Aorta (tissue), 5 donors: ENCODE measurements at places on chromosomes 2 and 18.

GRCh38 chr2:121036226-121036692, 248.7 kb downstream of the TFCP2L1 start:
- no peak for DNase-seq

DNA sequence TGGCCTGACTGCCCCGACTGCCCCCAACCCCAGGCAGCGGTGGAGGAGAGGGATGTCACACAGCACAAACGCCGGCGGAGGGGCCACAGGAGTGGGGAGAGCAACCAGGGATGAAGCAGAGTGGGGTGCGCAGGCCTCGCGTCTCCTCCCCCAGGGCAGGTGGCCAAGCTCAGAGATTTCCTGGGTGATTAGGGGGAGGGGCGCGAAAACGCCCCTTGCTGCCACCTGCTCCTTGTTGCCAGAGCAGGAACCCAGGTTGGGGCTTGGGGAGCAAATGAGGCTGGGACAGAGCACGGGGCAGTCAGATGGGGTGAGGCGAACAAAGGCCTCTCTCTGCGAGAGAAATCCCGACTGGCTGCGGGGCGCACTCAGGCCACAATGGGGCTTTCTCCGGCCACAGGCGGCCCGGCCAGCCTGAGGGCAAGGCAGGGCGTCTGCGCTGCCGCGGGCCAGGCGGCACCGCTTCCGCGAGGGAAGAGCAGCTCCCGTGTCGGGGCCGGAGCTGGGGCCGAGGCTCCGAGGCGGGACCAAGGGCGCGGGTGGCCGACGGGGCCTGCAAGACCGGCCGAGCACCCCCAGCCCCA, 11.5 kb downstream of the TEX44 start:
- no peak for DNase-seq

GRCh38 chr18:26656944-26657536, 108.7 kb upstream of the KCTD1 start:
- DNase-seq: peak; percentile 86

DNA sequence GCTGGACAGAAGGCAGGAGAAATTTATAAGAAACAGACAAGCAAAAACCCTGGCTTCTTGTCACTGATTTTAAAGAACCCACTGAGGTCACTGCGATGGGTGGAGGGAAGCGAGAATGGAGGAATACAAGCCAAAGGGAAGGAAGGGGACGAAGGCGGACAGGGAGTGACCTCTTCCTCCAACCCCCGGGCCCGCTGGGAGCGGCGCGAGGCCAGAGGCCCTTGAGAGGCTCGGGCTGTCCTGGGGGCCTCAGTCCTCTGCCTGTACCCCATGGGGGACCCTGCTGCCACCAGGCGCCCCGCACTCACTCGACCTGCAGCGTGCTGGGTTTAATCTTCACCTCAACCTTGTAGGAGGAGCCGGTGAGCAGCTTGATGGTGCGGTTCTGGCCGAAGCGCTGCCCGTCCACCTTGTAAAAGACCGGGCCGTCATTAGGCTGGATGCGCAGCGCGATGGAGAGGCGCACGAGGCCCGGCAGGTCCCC, 793 bp downstream of the CNRIP1 start:
- DNase-seq: no peak

GRCh38 chr2:40315683-40316082, 136.2 kb downstream of the SLC8A1 start:
- no peak for DNase-seq

DNA sequence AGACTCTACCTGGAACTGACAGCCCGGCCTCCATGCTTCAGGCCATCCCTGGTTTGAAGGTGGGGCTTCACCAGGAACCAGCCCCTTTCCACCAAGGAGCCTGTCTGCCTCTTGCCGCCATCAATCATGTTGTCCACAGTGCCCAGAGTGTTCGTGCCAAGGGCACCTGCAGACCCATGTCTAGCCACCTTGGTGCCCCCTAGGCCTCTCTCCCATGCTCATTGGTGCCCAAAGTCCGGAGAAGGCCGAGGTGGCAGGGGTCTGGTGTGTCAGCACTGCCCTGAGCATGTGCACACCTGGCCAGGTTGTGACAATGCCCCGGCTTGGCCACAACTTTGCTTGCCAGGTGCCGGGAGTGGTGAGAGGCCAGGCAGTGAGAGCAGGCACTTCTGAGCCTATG, 114.8 kb downstream of the COPS8 start:
- no peak for DNase-seq
